ENCODE measurements at places on chromosomes 16 and 17.

DNA sequence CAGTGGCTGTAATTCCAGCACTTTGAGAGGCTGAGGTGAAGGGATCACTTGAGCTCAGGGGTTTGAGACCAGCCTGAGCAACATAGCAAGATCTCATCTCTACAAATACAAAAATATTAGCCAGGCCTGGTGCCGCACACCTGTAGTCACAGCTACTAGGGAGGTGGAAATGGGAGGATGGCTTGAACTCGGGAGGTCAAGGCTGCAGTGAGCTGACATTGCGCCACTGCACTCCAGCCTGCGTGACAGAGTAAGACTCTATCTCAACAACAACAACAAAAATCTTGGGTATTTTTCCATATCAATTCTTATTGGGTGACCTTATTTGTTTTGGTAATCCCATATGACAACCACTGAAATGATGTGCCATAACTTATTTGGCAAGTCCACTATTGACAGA lies 52.6 kb downstream of the SCNN1G start:
- DNase-seq = no peak

DNA sequence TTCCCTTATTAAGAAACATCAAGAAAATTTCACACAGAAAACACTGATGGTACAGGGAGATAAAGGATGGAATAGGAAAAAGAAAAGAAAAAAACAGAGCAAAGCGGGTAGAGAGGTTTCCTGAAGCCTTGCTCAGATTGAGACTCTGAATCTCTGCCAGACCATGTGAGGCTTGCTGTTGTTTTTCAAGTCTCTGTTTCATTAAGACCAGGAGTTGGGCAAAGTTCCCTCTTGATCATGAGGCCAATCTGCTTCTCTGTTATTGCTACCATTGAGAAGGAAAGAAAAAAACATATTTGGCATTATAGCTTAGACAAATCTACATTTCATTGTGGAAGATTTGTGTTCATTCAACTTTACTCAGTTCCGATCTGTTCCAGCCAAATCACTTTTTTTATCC lies 201.6 kb upstream of the SOX9 start:
- DNase-seq = peak; percentile 47

DNA sequence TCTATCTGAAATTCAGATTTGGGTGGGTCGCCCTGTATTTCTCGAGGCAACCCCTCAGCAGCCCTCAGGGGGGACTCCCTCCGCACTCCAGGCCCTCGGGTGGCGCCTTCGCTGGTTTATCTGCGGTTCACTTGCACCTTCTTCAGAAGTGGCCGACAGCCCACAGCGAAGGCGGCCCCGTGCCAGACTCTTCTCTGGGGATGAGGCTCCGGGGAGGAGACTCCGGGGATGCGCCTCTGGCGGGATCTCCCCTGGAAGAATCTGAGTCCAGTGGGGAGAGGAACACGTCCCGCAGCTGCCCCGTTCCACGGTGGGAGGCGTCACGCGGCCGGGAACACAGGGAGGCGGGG lies 63.9 kb upstream of the DNAJA2 start:
- DNase-seq = no peak

GRCh38 chr16:48126801-48127644 lies 28.8 kb downstream of the ABCC12 start:
- no peak for DNase-seq

- no peak for DNase-seq
These were observed 941 bp upstream of the RNF112 start for GRCh38 chr17:19410091-19410490.

- no peak for DNase-seq
These were observed 131.3 kb downstream of the AIPL1 start for GRCh38 chr17:6303664-6304063.

- no peak for DNase-seq
These were observed 379.8 kb downstream of the CNTNAP4 start for GRCh38 chr16:76656994-76657393.

DNA sequence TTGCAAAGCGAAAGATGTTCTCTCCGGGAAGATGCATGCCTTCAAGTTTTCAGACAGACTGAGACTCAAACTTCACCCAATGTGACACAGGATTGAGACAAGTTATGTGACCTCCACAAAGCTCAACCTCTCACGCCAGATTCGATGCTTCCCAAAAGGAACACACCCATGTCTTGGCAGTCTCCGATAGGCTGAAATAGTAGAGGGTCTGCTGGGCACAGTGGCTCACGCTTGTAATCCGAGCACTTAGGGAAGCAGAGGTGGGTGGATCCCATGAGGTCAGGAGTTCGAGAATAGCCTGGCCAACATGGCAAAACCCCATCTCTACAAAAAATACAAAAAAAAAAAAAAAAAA lies 22.1 kb downstream of the ZFHX3 start:
- DNase-seq = no peak
